MG63 (cell line): ENCODE measurements at places on chromosomes 2 and 18. TPM values are rescaled to one million over a fixed set of nuclear protein-coding genes. Genes with fewer than 3 reads are reported as not detected.

NR4A2 gene
- not detected in 2 replicates for total RNA-seq

KCNK3 gene
- 0.69 TPM in 1 of 2 replicates, not detected in the other for total RNA-seq

IL36G gene
- total RNA-seq, result not detected in 2 replicates

RPS27A gene
- 1,753 and 2,210 TPM in 2 replicates for total RNA-seq

HOXD8 gene
- 13.4 and 15.5 TPM in 2 replicates for total RNA-seq

SKOR2 gene
- not detected in 2 replicates for total RNA-seq

CRYBA2 gene
- not detected in 2 replicates for total RNA-seq

MEIS1 gene
- total RNA-seq, result 3.6 and 7.4 TPM in 2 replicates

PPP3R1 gene
- 34.3 and 47.5 TPM in 2 replicates for total RNA-seq

ST3GAL5 gene
- total RNA-seq, result 2.1 and 10.0 TPM in 2 replicates

CLEC4F gene
- total RNA-seq, result not detected in 2 replicates

ANKRD62 gene
- not detected in 2 replicates for total RNA-seq

FIGN gene
- 0.07 and 0.16 TPM in 2 replicates for total RNA-seq

PLEKHH2 gene
- 0.44 and 1.2 TPM in 2 replicates for total RNA-seq

MAIP1 gene
- 14.8 and 15.4 TPM in 2 replicates for total RNA-seq

CD8A gene
- not detected in 2 replicates for total RNA-seq

CFC1 gene
- not detected in 2 replicates for total RNA-seq

TIA1 gene
- 46.0 and 53.3 TPM in 2 replicates for total RNA-seq

ARHGEF4 gene
- 0.89 and 7.6 TPM in 2 replicates for total RNA-seq

SCN9A gene
- total RNA-seq, result 2.1 and 2.2 TPM in 2 replicates

GKN1 gene
- total RNA-seq, result not detected in 2 replicates

RNF152 gene
- 0.99 and 1.1 TPM in 2 replicates for total RNA-seq

PIGN gene
- 14.5 and 19.2 TPM in 2 replicates for total RNA-seq

CTNNA2 gene
- not detected in 2 replicates for total RNA-seq

VIT gene
- total RNA-seq, result 7.9 and 9.3 TPM in 2 replicates

SGPP2 gene
- not detected in 2 replicates for total RNA-seq

SCG2 gene
- total RNA-seq, result 0.26 and 0.39 TPM in 2 replicates

GATA6 gene
- total RNA-seq, result 34.0 and 42.3 TPM in 2 replicates

INPP5D gene
- not detected in 2 replicates for total RNA-seq

CLHC1 gene
- 2.3 and 3.2 TPM in 2 replicates for total RNA-seq

RIT2 gene
- total RNA-seq, result not detected in 2 replicates

SLC19A3 gene
- total RNA-seq, result 1.2 and 1.6 TPM in 2 replicates

TFCP2L1 gene
- total RNA-seq, result 0.03 TPM in 1 of 2 replicates, not detected in the other

UPP2 gene
- total RNA-seq, result not detected in 2 replicates

RAB27B gene
- total RNA-seq, result not detected in 2 replicates

EPHA4 gene
- 3.8 and 5.4 TPM in 2 replicates for total RNA-seq

HRH4 gene
- total RNA-seq, result 0.16 TPM in 1 of 2 replicates, not detected in the other

CCDC68 gene
- 0.46 and 1.5 TPM in 2 replicates for total RNA-seq

TNFAIP6 gene
- total RNA-seq, result 0.84 and 1.8 TPM in 2 replicates
